ENCODE measurements at places on chromosomes 7 and 10. TPM values are rescaled to one million over a fixed set of nuclear protein-coding genes. Genes with fewer than 3 reads are reported as not detected.

GRID1 gene
- total RNA-seq = not detected

IL15RA gene
- 31.2 TPM for total RNA-seq

ERVW-1 gene
- total RNA-seq = not detected

DUS4L gene
- 11.2 TPM for total RNA-seq

CCL24 gene
- not detected for total RNA-seq

ENO4 gene
- total RNA-seq = not detected

ARHGEF35 gene
- total RNA-seq = 3.6 TPM

SRGN gene
- total RNA-seq = 300 TPM

FASTK gene
- total RNA-seq = 91.8 TPM

FKBP14 gene
- 8.9 TPM for total RNA-seq

NRP1 gene
- total RNA-seq = 3.4 TPM

CPA2 gene
- total RNA-seq = not detected

GATA3 gene
- total RNA-seq = 59.5 TPM

THNSL1 gene
- total RNA-seq = 1.3 TPM

SPDYE6 gene
- total RNA-seq = not detected

SH3PXD2A gene
- 19.3 TPM for total RNA-seq

OR2A7 gene
- total RNA-seq = 3.9 TPM

CALY gene
- 0.44 TPM for total RNA-seq

EVX1 gene
- total RNA-seq = not detected

OPALIN gene
- not detected for total RNA-seq

HPS1 gene
- 82.4 TPM for total RNA-seq

PTPRN2 gene
- total RNA-seq = 2.5 TPM

CRYGN gene
- total RNA-seq = not detected

MAGI2 gene
- 0.07 TPM for total RNA-seq

FAM180A gene
- total RNA-seq = not detected

GNGT1 gene
- not detected for total RNA-seq

AMZ1 gene
- total RNA-seq = 0.27 TPM

HIBADH gene
- 11.5 TPM for total RNA-seq

GRID2IP gene
- total RNA-seq = 0.10 TPM

SPDYE18 gene
- 1.3 TPM for total RNA-seq

IFIT1B gene
- total RNA-seq = not detected

ACSM6 gene
- total RNA-seq = not detected

SPOCK2 gene
- total RNA-seq = 341 TPM

DNAJC30 gene
- 8.3 TPM for total RNA-seq

RBP4 gene
- total RNA-seq = not detected

RELN gene
- not detected for total RNA-seq

PAPOLB gene
- not detected for total RNA-seq

OPN4 gene
- total RNA-seq = not detected

GJD4 gene
- total RNA-seq = not detected

PNLIPRP3 gene
- not detected for total RNA-seq

All from T-helper 1 cell treated with Interleukin-12 subunit alpha and Interleukin-12 subunit beta and Interleukin-4 antibody, amounts not matched to agents 30 ng/mL and 1 ng/mL, for 36 hours (primary cell).